ENCODE measurements at places on chromosomes 1 and 21. TPM values are rescaled to one million over a fixed set of nuclear protein-coding genes. Genes with fewer than 3 reads are reported as not detected.

Gene GRIK1
- total RNA-seq: 41.8 TPM

Gene ASCL5
- total RNA-seq: 0.23 TPM

Gene TRABD2B
- total RNA-seq: under 0.01 TPM

Gene OR2T3
- total RNA-seq: not detected

Gene FCRL1
- 0.23 TPM for total RNA-seq

Gene LDLRAP1
- total RNA-seq: 1.2 TPM

Gene CFAP298
- 20.1 TPM for total RNA-seq

Gene GLRX2
- total RNA-seq: 11.5 TPM

Gene CFH
- 12.2 TPM for total RNA-seq

Gene RNU1-2
- under 0.01 TPM for total RNA-seq

Gene TMEM81
- total RNA-seq: 3.9 TPM

Gene C8A
- not detected for total RNA-seq

Gene GJA9
- not detected for total RNA-seq

Gene SPRR2E
- total RNA-seq: not detected

Gene PI4KB
- total RNA-seq: 35.3 TPM

Gene LRRN2
- total RNA-seq: 20.5 TPM

Gene RXRG
- total RNA-seq: 70.8 TPM

Gene GPR161
- total RNA-seq: 56.7 TPM

Gene SDC3
- 187 TPM for total RNA-seq

Gene RAD54L
- 2.8 TPM for total RNA-seq

Gene AGMAT
- total RNA-seq: 2.3 TPM

Data from diencephalon (tissue), 1 donor.